Stromal cell of bone marrow (primary cell): ENCODE measurements at places on chromosomes 11 and 22.

- no peak for DNase-seq
Measured at GRCh38 chr22:50674130-50674500, 1.5 kb downstream of the SHANK3 start.

- peak; percentile 68 for DNase-seq
Measured at GRCh38 chr11:76669901-76670484, 554 bp downstream of the LRRC32 start.

DNA sequence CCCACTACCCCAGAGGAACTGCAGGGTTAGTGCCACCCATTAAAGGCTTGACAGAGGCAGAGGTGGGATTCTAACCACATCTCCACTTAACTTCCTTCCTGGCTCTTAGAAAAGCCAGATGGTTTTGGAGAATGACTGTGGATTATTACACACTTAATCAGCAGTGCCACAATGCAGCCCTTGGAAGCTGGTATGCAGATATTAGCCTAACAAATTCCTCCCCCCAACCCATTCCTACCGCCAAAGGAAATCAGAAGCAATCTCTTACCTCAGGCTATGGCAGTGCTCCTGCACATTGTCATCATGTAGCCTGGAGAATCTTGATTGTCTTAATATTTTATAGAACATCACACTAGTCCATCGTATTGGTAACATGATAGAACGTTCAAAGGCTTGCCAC is 23.2 kb upstream of the NRGN start:
- no peak for DNase-seq

DNA sequence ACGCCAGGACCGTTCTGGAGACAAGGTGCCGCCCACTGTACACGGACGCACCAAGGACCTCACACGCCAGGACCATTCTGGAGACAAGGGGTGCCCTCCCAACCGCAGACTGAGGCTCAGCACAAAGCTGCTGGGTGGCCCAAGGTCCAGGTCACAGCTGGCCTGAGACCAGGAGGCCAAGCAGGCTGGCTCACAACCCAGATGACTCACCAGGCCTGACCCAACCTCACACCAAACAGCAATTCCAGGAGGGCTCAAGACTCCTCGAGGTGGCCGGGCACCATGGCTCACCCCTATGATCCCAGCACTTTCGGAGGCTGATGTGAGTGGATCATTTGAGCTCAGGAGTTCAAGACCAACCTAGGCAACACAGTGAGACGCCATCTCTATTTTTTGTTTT is 14.8 kb downstream of the BRD1 start:
- DNase-seq, result no peak

- peak; percentile 32 for DNase-seq
Measured at GRCh38 chr11:73759610-73760134, 1.2 kb downstream of the RAB6A start.

DNA sequence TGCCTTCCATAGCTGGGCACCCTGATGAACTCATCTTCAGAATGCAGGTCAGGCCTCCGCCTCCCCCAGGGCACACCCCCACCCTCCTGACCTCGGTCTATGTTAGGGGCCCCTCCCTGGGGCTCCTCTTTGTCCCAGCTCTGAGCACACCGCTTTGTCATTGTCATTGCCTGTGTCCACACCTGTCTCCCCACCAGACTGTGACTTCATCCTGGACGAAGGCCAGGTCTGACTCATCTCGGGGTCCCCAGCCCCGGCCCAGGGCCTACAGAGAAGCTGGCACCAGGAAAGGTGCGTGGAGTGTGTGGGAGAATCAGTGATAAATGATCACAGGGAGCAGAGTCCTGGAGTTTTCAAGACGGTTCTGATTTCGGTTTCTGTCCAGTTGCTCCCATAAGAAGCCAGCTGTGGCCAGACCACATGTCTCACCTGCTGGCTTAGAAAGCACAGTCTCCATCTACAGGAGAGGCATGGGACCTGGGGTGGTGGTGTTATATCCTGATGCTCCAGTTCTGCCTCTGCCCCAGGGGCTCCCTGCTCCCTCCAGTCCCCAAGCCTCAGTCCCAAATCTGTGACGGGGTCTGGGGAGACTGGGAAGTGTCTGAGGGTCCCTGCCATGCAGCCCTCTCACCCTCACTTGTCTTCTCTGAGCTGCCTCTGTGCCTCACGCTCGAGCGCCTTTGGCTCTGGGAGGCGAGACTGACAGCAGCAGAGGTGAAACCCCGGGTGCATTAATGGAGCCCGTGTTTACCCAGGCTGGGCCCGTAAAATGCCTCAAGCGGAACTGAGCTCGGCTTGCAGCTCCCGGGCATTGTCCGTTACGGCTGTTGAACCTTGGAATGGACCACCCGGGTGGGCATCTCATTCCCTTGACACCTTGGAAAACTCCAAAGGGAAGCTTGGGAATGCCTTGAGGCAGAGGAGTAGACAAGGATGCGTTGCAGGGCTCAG is 85.5 kb upstream of the WNT11 start:
- no peak for DNase-seq

- DNase-seq, result no peak
Measured at GRCh38 chr11:72242141-72242540, 1.8 kb downstream of the PHOX2A start.

DNA sequence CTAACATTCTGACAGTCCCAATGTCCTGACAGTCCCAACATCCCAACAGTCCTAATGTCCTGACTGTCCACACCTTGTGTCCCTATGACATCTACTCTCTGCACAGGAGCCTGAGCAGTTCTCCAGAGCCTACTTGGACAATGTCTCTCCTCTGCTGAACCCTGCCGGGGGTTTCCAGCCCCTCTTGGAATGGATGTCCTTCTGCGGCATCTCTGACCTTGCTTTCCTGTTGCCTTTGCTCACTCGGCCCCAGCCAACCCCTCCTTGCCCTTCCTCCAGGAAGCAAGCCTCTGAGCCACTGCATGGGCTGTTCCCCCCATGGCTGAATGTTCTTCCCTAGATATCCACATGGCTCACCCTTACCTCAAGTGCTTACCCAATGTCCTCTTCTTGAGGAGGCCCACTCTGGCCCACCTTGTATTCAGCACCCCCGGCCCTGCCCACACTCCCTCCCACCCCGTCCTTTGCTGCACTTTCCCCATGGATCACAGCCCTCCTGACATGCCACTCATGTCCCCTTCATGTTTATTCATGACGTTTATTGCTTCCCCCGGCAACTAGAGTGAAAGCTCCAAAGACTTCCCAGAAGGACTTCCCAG is 59.5 kb downstream of the DHCR7 start:
- DNase-seq, result no peak

DNA sequence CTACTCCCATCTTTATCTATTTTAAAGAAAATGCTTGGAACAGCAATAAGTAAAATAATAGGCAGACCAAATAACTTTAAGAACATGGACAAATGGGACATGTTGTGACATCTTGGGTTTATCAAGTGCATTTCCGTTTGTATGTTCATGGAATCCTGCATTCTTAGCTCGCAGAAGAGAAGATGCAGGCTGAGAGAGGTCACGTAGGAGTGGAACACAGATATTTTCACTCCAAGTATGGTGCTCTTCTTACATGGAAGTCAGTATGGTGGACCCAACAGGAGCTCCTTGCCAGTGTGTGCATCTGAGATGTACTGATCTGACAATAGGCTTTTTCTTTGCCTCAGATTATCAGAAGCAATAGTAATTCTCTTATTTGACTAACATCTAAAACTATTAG is 1.7 kb downstream of the E2F8 start:
- no peak for DNase-seq

- no peak for DNase-seq
Measured at GRCh38 chr22:43546186-43546585, 134.4 kb downstream of the MPPED1 start.

DNA sequence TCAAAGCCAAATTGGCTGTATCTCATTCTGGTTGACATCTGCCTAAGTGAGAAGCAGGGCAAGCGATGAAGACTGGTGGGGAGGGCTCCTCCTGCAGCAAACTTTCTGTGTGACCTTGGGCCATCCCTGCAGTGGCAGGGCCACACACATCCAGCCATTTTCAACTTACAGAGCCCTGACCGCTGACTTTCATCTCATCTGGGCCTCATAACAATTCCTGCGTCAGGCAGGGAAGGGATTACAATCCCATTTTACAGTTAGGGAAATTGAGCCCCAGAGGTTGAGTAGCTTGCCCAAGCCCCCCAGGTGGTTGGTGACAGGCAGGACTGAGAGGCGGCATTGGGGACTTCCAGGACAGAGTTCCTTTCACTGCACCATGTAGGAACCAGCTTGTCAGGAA is 21.9 kb downstream of the TPBGL start:
- no peak for DNase-seq

- DNase-seq, result no peak
Measured at GRCh38 chr11:96272529-96273222, 70.3 kb downstream of the MAML2 start.

DNA sequence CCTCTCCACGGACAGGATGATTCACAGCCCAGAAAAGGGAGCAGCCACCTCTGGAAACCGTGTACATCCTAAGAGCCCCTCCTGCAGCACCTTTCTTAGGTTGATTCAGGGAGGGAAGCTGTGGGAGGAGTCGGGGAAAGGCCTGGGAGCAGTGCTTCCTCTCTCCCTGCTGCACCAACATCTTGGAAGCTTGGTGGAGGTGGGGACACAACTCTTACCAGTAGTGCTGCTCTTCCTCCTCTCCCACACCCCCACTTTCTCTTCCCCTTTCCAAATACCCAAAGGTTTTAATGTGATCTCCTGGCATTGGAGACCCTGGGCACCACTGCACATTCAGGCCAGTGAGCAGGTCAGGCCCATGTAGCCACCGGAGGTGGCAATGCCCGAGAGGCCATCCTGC is 46.4 kb upstream of the HORMAD2 start:
- DNase-seq, result no peak

DNA sequence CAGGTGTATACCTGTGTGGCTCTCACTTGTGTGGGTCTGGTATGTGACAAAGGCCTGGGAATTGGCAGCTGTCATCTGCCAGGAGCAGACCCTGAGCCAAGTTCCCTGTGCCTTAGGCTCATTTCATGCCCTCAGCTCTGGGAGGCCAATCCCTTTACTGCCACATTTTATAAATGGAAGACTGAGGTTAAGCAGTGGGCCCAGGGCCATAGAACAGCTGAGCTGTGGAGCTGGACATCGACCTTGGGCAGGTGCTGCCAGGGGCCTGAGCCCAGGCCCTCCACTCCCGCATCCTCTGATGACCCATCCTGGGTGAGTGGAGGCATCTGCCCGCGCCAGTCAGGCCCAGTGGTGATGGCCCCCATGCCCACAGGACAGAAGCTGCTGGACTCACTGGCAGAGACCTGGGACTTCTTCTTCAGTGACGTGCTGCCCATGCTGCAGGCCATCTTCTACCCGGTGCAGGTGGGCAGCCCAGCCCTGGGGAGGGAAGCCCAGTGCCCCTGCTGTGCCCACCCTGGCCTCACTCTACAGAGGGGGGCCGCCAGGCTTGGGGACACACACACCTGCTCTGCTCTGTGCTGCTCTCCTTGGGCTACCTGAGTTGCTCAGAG is 20.9 kb upstream of the ARHGAP8 start:
- DNase-seq, result no peak

- DNase-seq, result no peak
Measured at GRCh38 chr11:36205536-36205935, 83.7 kb downstream of the COMMD9 start.

GRCh38 chr22:30680991-30681770 is 13.5 kb upstream of the OSBP2 start:
- no peak for DNase-seq

GRCh38 chr11:124886978-124887666 is 10.5 kb downstream of the ROBO4 start:
- no peak for DNase-seq

- no peak for DNase-seq
Measured at GRCh38 chr11:70578371-70578770, 180.0 kb downstream of the CTTN start.

GRCh38 chr11:131999084-131999483 is 628.7 kb downstream of the NTM start:
- DNase-seq, result no peak

- DNase-seq, result no peak
Measured at GRCh38 chr11:63866211-63866610, 27.3 kb downstream of the MARK2 start.

DNA sequence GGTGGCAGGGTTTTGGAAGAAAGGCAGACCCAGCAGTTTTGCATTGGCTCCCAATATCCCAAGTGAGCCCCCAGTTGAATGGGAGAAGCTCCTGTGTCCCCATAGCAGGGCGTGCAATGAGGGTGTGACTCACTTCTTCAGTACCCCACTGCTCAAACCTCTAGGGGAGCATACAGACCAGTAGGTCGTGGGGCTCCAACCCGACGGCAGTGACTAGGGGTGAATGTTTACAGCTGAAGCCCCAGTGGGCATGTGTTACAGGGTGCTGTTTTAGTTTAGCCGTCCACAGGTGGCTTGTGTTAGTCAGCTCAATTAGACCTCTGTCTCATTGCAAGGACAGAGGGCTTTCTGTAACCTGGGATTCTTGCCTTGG is 564.5 kb upstream of the CNTN5 start:
- DNase-seq, result no peak

- DNase-seq, result peak; percentile 15
Measured at GRCh38 chr11:107824668-107825369, 33.8 kb downstream of the SLC35F2 start.

DNA sequence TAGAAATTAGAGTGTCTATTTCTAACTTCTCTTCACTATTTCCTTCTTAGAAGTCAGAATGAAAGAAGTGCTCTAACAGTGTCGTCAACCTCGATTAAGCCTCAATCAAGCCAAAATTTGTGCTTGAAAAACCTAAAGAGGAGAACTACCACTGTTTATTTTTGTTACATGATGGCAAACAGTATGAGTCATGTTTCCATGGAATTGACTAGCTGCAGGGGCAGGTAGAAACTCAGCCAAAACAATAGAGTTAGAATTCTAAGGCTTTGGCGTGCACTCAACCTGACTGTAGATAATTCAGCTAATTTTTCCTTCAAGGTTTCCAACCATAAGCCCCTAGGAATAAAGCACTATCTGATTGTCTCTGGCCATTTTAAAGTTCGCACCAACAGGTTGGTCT is 415.9 kb downstream of the ETS1 start:
- no peak for DNase-seq

DNA sequence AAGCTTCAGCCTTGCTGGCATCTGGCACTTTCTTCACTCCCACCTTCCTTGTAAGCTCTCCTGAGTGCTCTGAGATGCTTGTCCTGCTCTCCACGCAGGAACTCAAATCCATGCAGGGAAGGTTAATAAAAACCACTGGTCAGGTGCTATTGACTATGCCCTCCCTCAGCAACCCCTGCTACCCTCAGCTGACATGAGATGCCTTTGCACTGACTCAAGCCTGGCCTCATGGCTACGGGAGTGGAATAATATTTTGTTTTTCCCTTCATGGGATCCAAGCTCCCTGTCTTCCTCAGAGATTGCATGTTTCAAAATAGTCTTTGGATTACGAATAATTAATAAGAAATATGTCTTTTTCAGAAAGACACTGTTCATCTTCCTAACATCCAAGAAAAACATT is 31.7 kb upstream of the ABCC8 start:
- DNase-seq, result peak; percentile 10

- peak; percentile 94 for DNase-seq
Measured at GRCh38 chr11:73308961-73309919, 1.2 kb downstream of the ARHGEF17 start.

DNA sequence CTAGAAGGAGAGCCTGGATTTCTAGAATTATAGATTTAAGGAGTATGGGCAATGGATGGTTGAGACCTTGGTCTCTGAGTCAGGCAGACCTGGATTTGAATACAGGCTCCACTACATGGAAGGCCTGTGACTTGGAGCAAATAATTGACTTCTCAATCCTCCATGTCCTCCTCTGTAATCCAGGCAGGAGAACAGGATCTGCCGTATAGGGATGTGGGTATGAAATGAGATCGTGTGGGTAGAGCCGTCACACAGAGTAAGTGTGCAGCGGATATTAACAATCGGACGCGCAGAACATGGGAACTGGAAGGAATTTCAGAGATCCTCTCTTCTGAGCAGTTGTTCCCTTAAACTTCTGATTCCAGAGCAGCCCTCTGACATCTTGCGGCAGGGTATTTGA is 11.5 kb upstream of the TMPRSS13 start:
- no peak for DNase-seq
